ENCODE measurements at places on chromosomes 13 and 19. TPM values are rescaled to one million over a fixed set of nuclear protein-coding genes. Genes with fewer than 3 reads are reported as not detected.

Gene OR10H1
- not detected for total RNA-seq

Gene PTGER1
- not detected for total RNA-seq

DNA sequence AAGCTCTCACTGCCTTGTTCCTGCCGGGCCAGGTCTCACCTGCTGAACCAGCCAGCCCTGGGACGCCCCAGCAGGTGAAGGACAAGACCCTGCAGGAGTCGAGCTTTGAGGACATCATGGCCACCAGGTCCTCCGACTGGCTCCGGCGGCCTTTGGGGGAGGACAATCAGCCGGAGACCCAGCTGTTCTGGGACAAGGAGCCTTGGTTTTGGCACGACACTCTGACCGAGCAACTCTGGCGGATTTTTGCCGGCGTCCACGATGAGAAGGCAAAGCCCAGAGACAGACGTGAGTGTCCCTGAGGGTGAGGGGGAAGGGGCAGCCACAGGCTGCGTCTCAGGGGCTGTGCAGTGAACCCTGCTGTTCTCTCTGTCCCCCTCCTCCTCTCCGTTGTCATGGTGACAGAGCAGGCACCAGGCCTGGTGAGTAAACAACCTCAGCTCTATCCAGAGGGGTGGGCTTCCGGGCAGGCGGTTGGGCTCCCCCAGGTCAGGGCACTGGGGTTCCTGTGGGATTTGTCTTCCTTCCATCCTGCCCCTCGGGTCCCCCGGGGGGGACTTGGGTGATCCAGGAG lies 9.7 kb downstream of the TLE6 start:
- H3K27ac ChIP-seq = no peak overlapping the region
- H3K27me3 ChIP-seq = no peaks in the 10 kb centered on the region
- peaks cover 25% of the 10 kb centered on the region for H3K4me1 ChIP-seq
- no peak overlapping the region for H3K4me3 ChIP-seq
- DNase-seq = no peak
- no peaks in the 10 kb centered on the region for H3K36me3 ChIP-seq

- H3K4me1 ChIP-seq = peaks cover 7% of the 10 kb centered on the region
- no peaks in the 10 kb centered on the region for H3K36me3 ChIP-seq
- H3K27ac ChIP-seq = no peak overlapping the region
- DNase-seq = no peak
These were observed 1.4 kb upstream of the SRRM5 start for GRCh38 chr19:43610493-43610892.

GRCh38 chr19:40191836-40192646 lies 815 bp downstream of the MAP3K10 start:
- no peaks in the 10 kb centered on the region for H3K27me3 ChIP-seq
- no peaks in the 10 kb centered on the region for H3K36me3 ChIP-seq
- peak overlapping the region; percentile 55 for H3K27ac ChIP-seq
- peak overlapping the region; percentile 73 for H3K4me3 ChIP-seq

GRCh38 chr19:43684326-43684725 lies 14.4 kb upstream of the PLAUR start:
- H3K4me3 ChIP-seq = no peak overlapping the region
- H3K27ac ChIP-seq = no peak overlapping the region
- no peak for DNase-seq
- H3K4me1 ChIP-seq = no peaks in the 10 kb centered on the region

DNA sequence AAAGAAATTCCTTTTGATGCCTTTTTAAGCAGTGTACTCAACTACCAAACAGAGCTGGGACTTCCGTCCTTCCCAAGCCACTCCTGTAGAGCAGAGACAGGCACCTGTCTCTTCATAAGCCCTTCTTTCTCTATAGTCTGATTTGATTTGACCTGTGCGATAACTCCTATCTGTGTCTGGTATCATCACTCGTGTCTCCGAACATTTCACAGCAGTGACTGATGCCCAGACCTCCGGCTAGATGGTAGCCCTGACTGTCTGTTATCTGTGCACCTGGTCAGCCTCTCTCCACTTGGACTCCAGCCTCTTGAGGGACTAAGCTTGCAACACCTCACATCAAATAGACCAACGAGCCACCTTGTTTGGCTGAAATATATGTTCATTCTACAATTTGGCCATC lies 316.2 kb upstream of the ZNF507 start:
- H3K27me3 ChIP-seq = peaks cover 10% of the 10 kb centered on the region
- no peak for DNase-seq
- no peaks in the 10 kb centered on the region for H3K36me3 ChIP-seq
- H3K4me3 ChIP-seq = no peak overlapping the region

GRCh38 chr19:35745328-35746086 lies at the start of the genes PSENEN and U2AF1L4:
Gene PSENEN, plus strand, starts transcription at chr19:35745651. Its CDS starts 280 bp downstream, at chr19:35745931.
Gene U2AF1L4, minus strand, starts transcription at chr19:35745418. Its CDS starts 27 bp downstream, at chr19:35745391.
- peak within 1 kb of the TSS; percentile 84 for H3K4me3 ChIP-seq
- H3K36me3 ChIP-seq = peaks cover 12% of the 10 kb centered on the region
- H3K4me1 ChIP-seq = peaks cover 65% of the 10 kb centered on the region
- DNase-seq = peak; percentile 95
- H3K27me3 ChIP-seq = no peaks in the 10 kb centered on the region

DNA sequence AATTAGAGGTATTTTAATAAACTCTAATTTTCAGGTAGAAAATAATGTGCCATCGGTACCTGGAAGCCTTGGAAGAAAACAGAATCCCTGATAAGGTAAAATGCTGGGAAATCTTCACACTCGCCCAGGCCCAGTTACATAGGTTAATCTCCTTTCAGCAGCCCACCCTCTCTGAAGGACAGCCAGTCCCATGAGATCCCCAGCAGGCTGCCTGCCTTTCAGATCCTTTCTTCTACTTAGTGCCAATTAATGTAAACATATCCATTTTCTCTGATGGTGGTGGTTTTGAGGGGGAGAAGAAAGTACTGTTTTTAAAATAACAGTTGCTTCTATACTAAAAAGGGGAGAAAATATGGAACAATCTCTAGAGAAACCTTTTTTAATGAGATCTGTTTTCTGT lies 12.2 kb downstream of the SMAD9 start:
- H3K36me3 ChIP-seq = no peaks in the 10 kb centered on the region
- no peaks in the 10 kb centered on the region for H3K27me3 ChIP-seq
- H3K4me1 ChIP-seq = no peaks in the 10 kb centered on the region
- H3K27ac ChIP-seq = no peak overlapping the region
- DNase-seq = no peak
- H3K4me3 ChIP-seq = no peak overlapping the region
